ENCODE measurements at places on chromosomes 6 and 20. TPM values are rescaled to one million over a fixed set of nuclear protein-coding genes. Genes with fewer than 3 reads are reported as not detected.

Gene ABHD16B
- not detected for polyA plus RNA-seq

Gene WFDC2
- 4.3 TPM for polyA plus RNA-seq

Gene MOG
- 1.7 TPM for polyA plus RNA-seq

Gene PRRT1
- 88.8 TPM for polyA plus RNA-seq

Gene FLRT3
- polyA plus RNA-seq, result 8.2 TPM

Gene CST7
- not detected for polyA plus RNA-seq

Gene RIMS1
- polyA plus RNA-seq, result 10.0 TPM

Gene NRN1
- polyA plus RNA-seq, result 5.6 TPM

Gene HDGFL1
- polyA plus RNA-seq, result not detected

Gene CNBD2
- 0.91 TPM for polyA plus RNA-seq

Gene LY6G6D
- polyA plus RNA-seq, result not detected

Gene GGTLC1
- polyA plus RNA-seq, result not detected

Gene C20orf144
- polyA plus RNA-seq, result not detected

All from Purkinje cell (primary cell).